NCI-H1694 (cell line): ENCODE measurements at places on chromosomes 1 and 21.

DNA sequence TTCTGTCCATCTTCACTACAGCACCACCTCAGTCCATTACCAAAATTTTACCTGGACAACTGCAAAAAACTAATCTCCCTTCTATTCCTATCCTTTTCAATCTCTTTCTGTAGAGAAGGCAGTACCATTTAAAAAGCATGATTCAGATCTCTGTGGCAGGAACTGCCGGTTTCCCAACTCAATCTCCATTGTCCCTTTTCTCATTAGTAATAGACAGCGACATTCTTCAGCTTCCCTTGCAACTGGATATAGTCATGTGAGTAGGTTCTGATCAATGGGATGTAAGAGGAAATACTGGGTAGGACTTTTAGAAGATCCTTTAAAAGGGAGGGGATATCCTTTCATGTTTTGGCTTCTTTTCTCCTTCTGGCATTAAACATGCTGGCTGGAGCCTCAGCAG is 74.9 kb downstream of the ADCY10 start:
- DNase-seq: no peak

DNA sequence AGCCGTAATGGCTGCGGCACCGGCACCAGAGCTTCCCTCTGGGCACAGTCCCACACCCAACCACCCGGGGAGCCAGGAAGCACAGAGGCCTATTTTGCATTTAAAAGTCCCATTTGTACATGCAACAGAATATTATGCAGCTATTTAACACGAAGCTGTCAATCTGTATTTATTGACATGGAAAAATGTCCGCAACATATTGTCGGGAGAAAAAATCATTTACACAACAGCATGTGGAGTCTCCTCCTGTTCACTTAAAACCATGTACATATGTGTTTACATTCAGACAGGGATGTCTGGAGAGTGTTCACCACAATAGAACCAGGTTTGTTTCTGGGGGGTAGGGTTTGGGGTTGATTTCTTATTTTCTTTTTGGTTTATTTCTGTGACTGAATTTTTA is 63.4 kb upstream of the GRIK3 start:
- DNase-seq: peak; percentile 61

DNA sequence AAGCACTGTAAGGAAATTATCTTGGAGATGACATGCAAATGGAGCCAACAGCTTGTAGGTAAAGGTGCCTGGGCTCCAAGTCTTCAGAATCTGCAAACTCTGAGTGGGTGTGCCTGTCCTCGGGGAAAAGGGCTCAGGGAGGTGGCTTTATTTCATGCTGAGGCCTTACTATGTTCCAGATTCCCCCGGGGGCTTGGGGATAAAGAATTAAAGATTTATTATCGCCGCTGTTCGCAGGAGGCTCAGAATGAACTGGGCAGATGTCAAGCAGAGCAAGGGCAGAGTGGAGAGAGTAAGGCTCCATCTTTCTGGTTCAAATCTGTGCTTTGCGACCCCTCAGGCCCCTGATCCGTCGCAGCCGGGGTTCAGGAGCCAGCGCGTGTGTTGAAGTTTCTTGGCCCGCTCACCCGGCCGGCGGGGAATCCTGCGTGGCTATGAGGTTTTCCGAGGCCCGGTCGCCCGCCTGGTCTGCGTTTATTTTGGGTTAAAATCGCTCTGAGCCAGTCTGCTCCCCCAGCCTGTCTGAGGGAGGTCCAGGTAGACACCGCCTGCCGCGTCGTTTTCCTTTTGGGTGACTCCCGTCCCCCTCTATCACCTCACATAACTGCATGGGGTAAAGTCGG is 19.5 kb downstream of the RHOU start:
- DNase-seq: no peak

GRCh38 chr1:158283965-158284364 is 5.8 kb upstream of the CD1C start:
- no peak for DNase-seq

- no peak for DNase-seq
Observed at GRCh38 chr1:81660286-81660685, 140.4 kb upstream of the ADGRL2 start.
